ENCODE measurements at places on chromosomes 7 and 10.

DNA sequence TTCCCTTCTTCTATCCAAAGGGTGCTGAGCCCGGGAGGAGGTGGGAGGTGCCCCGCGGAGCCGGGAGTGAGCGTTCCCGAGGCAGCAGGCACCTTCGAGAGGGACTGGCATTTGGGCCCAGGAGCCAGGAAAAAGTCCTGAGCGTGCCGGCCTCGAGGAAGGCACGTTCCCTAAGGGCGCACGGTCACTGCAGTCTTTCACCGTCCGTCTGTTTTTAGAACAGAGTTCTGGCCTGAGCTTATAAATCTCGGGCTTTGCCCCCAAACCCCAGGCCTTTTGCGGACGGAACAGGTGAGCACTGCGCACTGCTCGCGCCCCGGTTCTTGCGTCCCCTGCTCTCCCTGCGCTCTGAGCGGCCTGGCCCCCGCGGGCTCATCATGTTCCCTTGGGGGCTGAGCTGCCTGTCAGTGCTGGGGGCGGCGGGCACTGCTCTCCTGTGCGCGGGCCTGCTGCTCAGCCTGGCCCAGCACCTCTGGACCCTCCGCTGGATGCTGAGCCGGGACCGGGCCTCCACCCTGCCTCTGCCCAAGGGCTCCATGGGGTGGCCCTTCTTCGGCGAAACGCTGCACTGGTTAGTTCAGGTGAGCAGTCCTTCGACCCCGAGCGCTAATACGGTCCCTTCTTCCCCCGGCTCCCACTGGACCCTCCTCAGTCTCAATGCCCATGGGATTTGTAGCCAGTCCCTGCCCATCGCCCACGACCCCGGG lies 442 bp downstream of the CYP26C1 start:
- DNase-seq, result no peak

DNA sequence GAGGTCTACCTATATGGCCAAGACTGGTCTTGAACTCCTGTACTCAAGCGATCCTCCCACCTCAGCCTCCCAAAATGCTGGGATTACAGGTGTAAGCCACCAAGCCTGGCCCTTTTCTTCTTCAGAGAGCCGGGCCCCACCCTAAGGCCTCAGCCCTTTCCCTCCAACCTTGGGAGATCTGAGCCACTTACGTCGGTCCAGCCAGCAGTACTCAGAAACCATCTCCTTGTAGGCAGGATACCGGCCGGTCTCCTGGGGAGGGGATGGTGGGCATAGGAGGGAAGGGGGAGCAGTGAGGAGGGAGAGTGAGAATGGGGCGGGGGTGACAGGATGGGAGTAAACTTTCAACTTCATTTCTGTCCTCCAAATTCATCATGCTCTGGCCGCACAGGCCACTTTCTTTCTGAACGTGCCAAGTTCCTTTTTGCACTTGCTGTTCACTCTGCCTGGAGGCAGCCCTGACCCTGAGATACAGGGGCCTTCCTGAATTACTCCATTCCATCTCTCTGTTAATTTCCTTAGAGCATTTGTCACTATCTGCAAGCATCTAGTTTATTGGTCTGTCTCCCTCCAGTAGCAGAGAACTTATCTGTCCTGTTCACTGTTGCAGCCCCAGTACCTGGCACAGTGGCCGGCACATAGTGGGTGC lies 10.4 kb downstream of the PDZD7 start:
- DNase-seq, result no peak

- peak; percentile 34 for DNase-seq
Observed at GRCh38 chr7:106462914-106463482, 178.2 kb upstream of the NAMPT start.

DNA sequence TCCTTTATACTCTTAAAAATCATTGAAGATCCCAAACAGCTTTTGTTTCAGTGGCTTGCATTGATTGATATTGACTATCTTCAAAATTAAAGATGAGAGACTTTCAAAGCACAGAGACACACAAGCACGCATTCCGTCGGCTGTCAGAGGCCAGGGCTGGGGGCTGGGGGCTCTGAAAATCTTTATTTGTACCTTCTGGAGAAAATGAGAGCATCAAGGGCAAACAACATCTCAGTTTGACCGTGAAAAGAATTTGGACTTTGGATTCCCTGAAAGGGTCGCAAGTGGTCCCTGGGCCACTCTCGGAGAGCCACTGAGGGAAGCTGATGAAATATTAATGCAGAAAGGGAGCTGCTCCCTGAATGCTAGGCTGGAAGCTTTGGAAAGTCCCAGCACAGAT lies 96.4 kb downstream of the CHST15 start:
- DNase-seq, result no peak

- no peak for DNase-seq
Observed at GRCh38 chr10:58782876-58783851, 270.5 kb downstream of the BICC1 start.

- DNase-seq, result no peak
Observed at GRCh38 chr7:51013861-51014511, 231.3 kb upstream of the GRB10 start.

DNA sequence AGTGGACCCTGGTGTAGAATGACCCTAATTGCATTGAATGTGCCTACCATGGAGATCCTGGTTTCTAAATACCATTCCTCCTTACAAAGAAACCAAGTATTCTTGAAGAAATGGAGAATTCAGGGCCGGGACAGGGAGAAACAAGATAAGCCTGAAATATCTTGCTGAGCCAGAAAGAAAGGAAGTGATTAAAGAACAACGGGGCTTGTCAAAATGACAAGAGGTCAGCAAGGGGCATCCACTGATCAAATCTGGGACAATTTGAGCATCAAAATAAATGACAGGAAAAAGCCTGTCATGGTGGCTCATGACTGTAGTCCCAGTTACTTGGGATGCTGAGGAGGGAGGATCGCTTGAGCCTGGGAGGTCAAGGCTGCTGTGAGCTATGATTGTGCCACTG lies 8.1 kb downstream of the ABHD11 start:
- DNase-seq, result no peak

GRCh38 chr7:32522746-32523530 lies 27.6 kb downstream of the AVL9 start:
- DNase-seq, result no peak

GRCh38 chr10:123571978-123572377 lies 94.2 kb upstream of the GPR26 start:
- DNase-seq, result no peak

DNA sequence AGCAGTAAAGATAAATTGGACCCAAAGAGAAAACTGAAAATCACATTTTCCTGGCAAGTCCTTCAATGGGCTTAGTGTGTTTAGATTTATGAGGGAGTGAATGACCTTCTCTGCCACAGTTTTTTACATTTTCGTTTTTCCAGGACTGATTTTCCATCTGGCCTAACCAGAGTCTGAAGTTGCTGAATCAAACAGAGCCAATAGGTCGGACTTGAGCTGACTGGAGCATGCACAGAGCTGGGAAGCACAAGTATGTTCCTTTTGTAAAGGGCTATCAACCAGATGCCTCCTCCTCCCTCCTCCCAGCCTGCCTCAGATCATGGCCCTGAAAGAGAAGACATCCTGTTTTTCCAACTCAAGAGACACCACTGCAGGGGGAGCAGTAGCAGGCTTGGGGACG lies 126.0 kb upstream of the ANKRD1 start:
- no peak for DNase-seq

- peak; percentile 41 for DNase-seq
Observed at GRCh38 chr7:30596014-30596641, 1.4 kb downstream of the GARS1 start.

GRCh38 chr10:116270126-116270770 lies 2.8 kb downstream of the GFRA1 start:
- DNase-seq, result no peak

- no peak for DNase-seq
Observed at GRCh38 chr10:26439406-26440087, 1.4 kb downstream of the APBB1IP start.

DNA sequence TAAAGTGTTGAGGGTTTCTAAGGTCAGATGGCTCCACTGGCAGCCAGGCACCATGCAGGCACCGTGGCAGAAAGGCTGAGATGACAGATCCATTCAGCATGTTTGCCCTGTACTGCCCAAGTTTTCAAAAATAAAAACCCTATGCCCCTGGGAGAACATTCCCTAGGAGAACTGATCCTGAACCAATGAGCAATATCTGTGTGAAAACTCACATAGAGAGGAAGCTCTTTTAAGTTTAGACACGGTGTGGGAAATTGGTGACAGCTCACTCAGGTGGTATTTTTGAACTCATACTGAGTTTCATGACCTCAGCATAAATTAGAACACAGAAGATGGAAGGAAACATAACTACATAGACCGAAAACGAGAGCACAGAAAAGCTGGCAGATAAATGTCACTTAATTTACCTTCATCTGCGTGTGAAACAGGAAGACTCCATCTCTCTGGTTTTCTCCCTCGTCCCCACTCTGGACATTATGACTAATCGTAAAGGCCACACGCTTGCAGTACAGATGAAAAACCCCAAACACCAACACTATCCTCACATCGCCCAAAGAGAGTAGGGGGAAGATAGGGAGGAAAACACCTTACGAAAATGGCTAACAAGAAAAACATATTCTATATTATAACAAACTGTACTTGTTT lies 127.8 kb downstream of the ICA1 start:
- peak; percentile 60 for DNase-seq

GRCh38 chr7:47249361-47249760 lies 332.6 kb downstream of the TNS3 start:
- DNase-seq, result no peak

GRCh38 chr10:88332503-88333247 lies 250.4 kb downstream of the RNLS start:
- no peak for DNase-seq

GRCh38 chr10:101781984-101782810 lies 1.0 kb downstream of the NPM3 start:
- DNase-seq, result no peak

- peak; percentile 78 for DNase-seq
Observed at GRCh38 chr7:100208911-100209408, 10.8 kb upstream of the PVRIG start.

GRCh38 chr10:110413049-110413783 lies 84.5 kb upstream of the DUSP5 start:
- peak; percentile 54 for DNase-seq

DNA sequence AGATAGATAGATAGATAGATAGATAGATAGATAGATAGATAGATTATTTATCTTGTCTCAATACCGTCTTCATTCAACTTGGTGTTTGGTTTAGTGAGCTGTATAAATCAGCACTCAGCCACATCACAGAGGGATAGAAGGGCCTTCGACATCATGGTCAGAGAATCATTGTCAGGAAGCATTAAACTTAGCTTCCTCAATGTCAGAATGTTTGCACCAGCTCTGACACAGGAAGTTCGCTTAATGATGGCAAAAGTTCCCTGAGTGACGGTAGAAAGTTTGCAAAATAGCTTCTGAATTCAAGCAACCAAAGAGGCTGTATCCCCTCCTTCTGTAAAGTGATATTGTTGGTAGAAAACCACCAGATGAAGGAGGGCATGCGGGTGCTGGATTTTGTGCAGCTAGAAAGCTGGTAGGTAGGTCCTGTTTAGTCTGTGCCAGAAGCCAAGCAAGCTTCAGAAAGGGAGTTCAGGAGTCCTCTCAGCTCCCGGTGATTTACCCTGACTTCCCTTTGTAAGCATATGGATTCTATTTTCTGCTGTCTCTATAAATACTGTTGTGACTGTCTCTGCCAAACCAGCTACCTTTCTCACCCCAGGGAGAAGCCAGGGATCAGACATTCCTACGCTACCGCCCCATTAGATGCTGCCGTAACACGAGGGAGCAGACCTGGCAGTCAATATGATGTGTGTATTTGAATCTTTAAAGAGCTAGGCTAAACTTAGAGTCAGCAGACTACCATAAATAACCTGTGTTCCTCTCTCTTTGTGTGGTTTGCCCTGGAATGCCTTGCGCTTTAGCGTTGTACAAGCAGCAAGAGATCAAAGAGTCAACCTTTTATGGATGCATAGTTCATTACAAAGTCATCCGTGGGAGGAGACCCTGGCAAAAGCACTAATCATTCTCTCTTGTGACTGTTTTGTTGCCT lies 200.5 kb upstream of the KIAA1217 start:
- no peak for DNase-seq

GRCh38 chr7:144037414-144038035 lies 11.2 kb upstream of the OR2A5 start:
- no peak for DNase-seq

DNA sequence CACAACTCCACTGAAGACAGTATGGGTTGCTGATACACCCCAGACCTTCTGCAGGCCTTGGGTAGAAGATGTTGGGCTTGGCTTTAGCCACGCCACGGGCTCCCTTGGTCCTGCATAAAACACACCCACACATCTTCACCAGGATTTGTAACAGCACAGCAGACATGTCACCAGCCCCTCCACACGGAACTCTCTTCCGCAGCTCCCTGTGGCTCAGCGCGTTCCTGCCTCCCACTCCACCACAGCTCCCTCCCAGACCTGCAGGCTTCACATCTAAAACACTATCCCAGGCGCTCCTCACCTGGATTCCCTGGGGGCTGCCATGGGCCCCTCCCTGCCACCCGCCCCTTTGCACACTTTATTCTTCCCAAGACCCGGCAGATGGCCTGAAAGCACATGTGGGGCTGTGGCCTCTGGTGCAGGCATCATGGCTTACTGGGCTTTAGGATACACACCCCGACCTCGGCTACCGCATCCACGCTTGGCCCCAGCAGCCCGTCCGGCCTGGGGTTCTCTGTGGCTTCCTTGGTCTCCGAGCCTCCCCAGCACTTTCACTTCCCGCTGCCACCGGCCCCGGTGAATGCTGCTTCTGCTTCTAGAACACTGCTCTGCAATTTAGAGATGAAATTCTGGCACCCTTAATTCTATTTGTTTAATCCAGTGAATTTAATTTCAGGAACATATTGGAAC lies 432.9 kb downstream of the DNAJB6 start:
- DNase-seq, result no peak

DNA sequence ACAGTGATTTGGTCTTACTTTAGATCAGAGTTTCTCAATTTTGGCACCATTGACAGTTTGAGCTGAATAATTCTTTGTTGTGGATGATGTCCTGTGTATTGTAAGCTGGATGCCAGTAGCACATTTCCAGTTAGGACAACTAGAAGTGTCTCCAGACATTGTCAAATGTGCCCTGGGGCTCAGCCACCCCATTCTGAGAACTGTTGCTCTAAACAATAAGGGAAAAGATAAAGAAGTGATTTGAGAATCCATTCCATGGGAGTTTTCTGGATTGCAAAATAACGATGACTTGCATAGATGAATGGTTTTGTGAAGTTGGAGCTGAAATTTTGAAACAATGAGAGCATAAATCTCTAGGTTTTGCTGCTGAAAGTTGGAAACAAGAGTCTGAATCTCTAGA lies 44.6 kb downstream of the NUP205 start:
- DNase-seq, result no peak

DNA sequence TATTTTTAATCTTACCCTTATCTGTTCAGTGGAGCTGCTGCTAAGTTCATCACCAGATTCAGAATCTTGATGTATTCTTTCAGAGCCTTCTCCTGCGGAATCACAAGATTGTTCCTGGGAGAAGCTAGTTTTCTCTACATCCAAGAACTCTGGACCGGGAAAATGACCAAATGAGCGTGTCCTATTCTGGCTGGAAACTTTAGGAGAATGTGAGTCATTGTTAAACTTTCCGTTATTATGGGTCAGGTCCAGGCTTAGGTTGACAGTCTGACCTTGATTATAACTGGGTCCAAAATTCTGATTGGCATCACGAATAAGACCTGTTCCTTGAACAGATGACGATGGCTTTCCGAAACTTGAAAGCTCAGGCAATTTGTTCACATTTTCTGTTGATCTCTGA lies 20.5 kb downstream of the ARHGAP12 start:
- DNase-seq, result no peak

Measured in activated CD4-positive, alpha-beta T cell treated with anti-CD3 and anti-CD28 coated beads for 36 hours (primary cell).